Hematopoietic multipotent progenitor cell treated with erythropoietin and hydrocortisone succinate and interleukin-3 and kit ligand, for 4 days (in vitro differentiated cells): ENCODE measurements at places on chromosomes 3 and 15.

- DNase-seq: peak; percentile 93
Observed at GRCh38 chr3:51671734-51672475, 853 bp downstream of the TEX264 start.

- no peak for DNase-seq
Observed at GRCh38 chr3:71786551-71786950, 1.6 kb upstream of the PROK2 start.

GRCh38 chr15:68418611-68419161 lies 13.3 kb downstream of the ITGA11 start:
- DNase-seq: peak; percentile 28

DNA sequence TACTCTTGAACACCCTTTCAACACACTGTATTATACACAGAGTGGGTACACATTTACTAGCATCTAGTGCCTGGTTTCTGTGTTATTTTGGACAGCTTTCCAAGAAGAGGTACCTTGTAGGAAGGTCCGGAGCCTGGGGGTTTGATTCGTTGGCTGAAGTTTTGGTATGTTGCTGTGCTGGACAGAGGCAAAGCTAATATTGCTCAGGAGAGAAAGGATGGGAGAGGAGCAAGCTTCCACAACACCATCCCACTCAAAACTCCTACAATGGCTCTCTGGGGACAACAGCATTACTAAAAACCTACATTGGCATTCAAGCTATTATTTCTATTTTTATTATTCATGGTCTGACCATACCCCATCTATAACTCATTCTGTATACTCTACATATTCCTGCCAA lies 1.1 kb upstream of the LYSMD2 start:
- DNase-seq: no peak

GRCh38 chr15:80752204-80752603 lies 27.0 kb upstream of the CEMIP start:
- no peak for DNase-seq

DNA sequence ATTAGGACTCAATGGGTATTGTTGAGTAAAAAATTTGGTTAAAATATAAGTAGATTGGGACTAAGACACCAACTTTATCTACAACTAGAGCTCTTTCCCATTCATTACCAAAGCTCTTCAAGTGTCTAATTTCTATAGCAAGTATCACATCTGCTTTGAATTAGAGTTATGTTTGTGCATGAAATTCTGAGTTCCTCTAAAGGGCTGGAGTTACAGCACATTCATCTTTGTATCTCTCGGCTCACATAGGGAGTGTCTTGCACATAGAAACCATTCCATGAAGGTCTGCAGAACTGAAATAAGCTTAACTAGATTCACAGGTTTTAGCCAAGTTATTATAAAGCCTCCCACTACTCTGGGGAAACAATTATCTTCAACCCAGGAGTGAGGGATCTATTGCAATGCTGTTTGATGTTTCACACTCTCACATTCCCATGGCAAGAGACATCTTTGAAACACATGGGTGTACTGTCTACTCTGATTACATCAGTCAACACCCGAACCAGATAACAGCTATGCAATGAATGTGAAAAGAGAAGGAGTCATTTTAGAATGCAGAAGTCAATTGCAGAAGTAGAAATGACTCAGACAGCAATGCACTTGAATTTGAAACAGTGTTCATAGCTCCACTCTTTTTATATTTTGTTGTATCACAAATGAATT lies 93.1 kb upstream of the KBTBD8 start:
- DNase-seq: peak; percentile 18

DNA sequence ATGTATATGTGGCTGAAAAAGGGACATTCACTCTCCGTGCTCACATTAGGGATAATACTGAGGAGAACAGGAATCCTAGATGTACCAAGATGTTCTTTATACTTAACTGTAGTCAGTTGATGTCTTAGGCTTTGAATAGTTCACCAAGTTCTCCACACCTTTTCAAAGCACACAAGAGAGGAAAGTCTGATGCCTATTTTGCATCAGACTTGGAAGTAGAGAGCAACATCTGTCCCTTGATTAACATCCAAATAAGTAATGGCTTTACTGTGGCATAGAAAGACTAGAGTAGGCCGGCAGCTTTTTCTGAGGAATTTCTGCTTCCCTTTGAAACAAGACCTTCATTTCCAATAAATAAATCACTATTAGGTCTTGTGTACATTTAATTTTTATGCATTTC lies 34.0 kb downstream of the PIGB start:
- DNase-seq: no peak

- DNase-seq: no peak
Observed at GRCh38 chr3:41286305-41286704, 87.0 kb downstream of the CTNNB1 start.

- DNase-seq: peak; percentile 89
Observed at GRCh38 chr3:72997421-72997961, 880 bp downstream of the PPP4R2 start.

DNA sequence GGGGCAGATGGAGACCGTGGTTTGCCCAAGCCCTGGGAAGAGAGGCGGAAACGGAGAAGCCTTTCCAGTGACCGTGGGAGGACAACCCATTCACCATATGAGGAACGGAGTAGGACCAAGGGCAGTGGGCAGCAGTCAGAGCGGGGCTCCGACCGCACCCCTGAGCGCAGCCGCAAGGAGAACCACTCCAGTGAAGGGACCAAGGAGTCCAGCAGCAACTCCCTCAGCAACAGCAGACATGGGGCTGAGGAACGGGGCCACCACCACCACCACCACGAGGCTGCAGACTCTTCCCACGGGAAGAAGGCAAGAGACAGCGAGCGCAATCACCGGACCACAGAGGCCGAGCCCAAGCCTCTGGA lies 2.0 kb downstream of the RBM15B start:
- DNase-seq: no peak

GRCh38 chr15:60208709-60209108 lies 189.1 kb downstream of the ANXA2 start:
- no peak for DNase-seq

DNA sequence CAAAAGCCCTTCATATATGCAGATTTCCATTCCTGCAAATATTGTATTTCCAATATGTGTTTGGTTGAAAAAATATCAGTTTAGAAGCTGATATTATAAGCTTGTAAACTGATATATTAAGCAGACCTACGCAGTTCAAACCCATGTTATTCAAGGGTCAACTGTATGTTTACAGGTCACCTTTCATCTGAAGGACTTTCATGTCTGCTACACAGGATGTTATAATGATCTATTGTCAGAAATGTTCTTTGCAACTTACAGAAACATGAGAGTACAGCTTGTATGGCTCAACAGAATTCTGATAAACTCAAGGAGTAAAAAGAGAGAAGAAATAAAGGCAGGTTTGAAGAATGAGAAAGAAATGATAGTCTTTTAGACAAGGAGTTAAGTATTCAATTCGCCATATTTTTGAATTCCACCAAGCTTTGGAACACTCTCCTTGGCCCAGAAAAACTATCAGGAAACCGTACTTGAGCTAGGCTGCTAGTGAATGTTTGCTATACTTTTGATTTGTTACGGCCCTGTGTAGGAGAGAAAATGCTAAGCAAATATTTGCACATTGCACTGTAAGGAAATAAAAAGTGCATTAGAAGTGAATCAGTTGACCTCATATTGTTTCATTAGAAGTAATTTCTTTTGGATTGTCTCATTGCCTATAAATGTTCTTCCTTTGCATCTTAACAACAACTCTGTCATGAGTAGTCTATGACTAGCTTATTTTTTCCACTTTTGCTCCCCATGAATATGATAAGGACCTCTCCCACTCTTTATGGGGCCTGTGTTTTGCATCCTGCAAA lies 81.2 kb downstream of the NEK11 start:
- DNase-seq: no peak

- peak; percentile 33 for DNase-seq
Observed at GRCh38 chr3:13654330-13655060, 105.6 kb downstream of the FBLN2 start.

- no peak for DNase-seq
Observed at GRCh38 chr3:193014902-193015301, 97.2 kb upstream of the MB21D2 start.

- peak; percentile 25 for DNase-seq
Observed at GRCh38 chr3:149975919-149976318, 5.2 kb upstream of the PFN2 start.

DNA sequence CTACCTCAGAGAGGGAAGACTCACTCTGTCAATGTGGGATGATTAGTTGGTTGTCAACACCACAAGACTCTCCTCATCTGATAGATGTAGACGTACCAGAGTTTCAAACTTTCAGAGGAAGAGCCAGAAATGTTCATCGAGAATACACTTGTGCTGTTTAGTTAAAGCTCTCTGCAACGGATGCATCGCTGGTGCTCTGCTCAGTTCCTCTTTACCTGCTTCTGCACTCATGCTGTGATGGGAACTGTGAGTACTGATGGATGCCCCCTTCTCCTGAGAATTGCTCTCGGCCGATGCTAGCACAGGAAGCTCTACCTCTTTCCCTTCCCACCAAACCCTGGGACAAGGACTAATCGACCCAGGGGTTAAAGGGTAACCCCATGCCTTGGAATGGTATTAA lies 51.8 kb upstream of the CCDC54 start:
- DNase-seq: no peak

DNA sequence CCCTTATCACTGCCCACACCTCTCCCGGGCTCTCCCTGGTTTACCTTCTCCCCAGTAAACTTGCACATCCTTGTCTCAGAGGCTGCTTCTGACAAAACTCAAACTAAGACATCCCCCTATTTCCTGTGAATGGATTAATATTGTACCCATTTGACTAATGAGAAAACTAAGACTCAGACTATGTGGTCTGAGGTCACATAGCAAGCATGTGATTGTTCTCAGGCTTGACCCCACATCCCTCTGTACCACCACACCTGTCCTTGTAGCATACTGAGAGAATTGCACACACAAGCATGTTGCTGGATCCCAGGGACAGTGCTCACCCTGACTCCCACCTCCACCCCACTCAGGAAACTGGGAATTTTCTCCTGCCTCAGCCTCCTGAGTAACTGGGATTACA lies 90.7 kb upstream of the HES1 start:
- DNase-seq: no peak

GRCh38 chr3:151002003-151002981 lies 29.8 kb upstream of the CLRN1 start:
- no peak for DNase-seq

DNA sequence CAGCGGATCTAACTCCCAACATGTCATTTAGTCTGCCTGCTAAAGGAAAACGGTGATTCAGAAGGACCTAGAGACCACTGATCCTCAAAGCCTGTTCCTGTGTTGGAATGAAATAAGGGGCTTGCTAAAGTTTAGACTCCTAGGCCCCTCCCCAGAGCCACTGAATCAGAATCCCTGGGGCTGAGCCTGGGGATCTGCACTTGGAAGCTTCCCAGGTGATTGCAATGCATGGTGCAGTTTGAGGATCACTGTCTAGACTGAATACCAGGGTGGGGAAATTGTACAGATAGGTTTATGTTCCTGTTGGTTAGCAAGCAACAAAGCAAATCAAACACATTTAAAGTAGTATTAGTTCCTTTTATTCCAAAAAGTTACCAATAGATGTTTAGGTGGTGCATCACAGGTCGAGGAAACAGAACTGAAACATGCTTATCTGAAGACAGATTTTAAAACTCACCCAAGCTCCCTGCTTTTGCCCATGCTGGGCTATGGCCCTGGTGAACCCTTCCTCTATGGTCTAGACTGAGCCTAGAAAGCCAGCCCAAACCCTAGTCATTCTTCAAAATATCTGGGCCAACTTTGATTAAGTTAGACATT lies 29.6 kb upstream of the SPTBN5 start:
- no peak for DNase-seq

GRCh38 chr15:92637626-92638025 lies 17.9 kb downstream of the FAM174B start:
- no peak for DNase-seq

DNA sequence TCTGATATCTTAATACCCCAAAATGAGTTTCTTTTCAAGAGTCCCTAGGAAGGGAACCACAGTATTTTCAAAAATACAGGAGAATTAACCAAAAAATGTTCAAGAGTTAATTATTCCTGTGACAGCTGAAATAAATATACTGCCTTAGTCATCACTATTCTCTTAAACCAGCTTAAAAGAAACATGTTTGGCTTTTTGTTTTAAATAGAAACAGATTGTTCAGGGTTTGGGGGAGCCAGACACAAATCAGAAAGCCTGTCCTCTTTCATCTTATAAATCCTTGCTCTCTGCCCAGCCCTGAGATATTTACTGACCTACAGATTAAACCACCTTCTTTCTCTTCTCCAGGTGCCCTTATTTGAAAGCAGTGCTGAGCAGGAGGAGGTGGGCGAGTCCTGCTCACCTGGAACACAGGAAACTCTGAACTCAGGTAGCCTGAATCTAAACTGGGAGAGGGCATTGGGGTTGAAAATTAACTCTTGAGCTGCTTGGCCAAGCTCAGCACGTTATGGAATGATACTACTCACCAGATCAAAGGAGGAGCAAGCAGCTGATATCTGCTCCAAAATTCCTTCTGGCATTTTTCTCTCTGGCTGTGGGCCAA lies 84.1 kb upstream of the SPRED1 start:
- DNase-seq: no peak

DNA sequence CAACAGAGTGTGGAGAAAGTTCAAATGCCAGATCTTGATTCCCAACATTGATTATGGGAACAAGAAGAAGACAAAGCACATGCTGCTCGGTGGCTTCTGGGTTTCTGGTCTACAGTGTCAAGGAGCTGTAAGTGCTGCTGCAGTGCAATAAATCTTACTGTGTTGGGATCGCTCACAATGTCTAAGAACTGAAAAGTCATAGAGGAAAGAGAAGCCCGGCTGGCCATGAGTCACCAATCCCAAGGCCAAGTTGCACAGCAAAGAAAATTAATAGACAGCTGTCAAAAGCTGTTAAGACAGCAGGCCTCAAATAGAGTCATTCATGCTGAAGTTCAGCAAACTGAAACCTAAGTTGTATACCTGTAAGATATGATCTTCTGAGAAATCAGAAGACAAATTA lies 33.2 kb upstream of the SPPL2A start:
- DNase-seq: no peak

DNA sequence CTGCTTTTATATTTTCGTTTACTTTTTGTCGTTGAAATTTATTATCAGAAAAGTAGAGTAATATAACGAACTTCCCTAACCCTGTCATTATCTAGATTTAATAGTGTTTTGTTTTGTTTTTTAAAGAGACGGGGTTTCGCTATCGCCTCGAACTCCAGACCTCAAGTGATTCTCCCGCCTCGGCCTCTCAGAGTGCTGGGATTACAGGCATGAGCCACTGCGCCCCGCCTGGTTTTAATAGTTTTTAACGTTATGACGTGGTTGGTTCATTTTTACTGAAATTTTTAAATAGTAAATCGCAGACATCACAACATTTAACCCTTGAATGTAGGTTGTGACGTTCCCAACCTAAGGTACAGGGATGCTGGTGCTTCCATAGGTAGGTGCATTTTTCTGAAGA lies 1.0 kb downstream of the NGRN start:
- DNase-seq: peak; percentile 42

GRCh38 chr3:66404903-66405700 lies 95.7 kb downstream of the LRIG1 start:
- no peak for DNase-seq

- DNase-seq: no peak
Observed at GRCh38 chr15:80403712-80404056, 498 bp upstream of the ARNT2 start.

GRCh38 chr3:139328356-139328755 lies 15.5 kb upstream of the MRPS22 start:
- no peak for DNase-seq
